Myocyte (in vitro differentiated cells): ENCODE measurements at places on chromosomes 6 and 20. TPM values are rescaled to one million over a fixed set of nuclear protein-coding genes. Genes with fewer than 3 reads are reported as not detected.

DST gene
- 398 and 500 TPM in 2 replicates for total RNA-seq

ANKEF1 gene
- total RNA-seq, result 0.10 TPM in 1 of 2 replicates, not detected in the other

RAB44 gene
- total RNA-seq, result not detected in 2 replicates

DNA sequence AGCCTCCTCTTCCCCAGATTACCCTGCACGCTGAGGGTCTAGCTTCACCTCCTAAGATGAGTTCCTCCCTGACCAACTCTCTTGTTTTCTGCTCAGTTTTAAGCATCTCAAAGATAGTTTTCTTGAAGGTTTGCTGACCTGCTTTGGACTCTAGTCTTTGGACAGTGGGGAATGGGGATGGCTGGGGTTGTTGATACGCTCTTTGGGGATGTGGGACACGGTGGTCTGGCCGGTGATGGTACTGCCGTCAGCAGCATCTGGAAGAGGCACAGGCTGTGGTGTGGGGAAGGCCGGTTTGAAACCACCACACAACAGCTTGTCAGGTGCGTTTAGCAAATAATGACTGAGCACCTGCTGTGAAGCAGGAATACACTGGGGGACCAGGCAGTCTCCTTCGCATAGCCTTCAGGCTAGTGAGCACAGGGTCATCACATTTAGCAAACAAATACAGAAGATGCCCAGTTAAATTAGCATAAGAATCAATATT, 94.1 kb downstream of the TMEM242 start:
- DNase-seq, result no peak

DNA sequence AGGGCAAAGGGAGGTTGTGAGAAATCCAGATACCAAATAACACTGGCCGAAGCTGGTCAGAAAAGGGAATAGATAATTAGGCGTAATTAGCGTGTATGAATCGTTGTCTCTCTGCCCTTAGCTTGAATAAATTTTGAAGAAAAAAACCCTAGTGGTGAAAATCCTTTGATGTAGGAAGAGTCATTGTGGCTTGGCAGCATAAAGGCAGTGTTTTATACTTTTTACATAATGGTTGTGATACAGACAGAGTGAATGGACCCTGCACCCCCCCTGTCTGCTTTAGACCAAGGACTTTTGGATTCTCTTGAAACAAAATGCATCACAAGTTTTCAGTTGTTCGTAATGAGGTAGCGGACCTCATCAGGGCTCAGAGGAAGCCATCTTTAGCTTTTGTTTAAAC, 126.5 kb downstream of the AFG1L start:
- DNase-seq, result no peak

DNA sequence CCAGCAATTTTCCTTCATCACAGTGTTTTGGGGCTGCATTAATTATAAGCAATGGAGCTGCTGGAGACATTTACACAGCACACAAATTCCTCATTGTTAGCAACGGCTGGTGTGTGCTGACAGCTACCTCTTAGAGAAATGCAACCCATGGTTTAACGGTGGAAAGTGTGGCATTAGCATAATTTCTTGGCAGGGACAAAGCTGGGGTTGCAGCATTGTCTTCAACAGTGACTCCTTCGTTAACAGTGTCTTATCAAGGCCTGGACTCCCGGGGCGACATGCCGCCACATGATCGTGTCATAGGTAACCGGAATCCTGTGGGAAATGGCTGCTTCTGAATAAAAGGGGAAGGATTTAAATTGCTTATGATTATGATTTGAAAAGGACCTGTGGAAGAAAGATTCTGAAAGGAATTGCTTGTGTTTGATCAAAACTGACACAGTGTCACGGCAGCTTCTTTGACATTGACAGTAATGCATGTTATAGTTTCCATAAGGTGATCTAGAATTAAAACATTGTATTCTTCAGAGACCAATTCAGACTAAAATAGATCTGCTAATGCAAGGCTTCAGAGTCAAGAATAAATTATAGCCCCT, 128.0 kb downstream of the UST start:
- DNase-seq, result no peak

DNA sequence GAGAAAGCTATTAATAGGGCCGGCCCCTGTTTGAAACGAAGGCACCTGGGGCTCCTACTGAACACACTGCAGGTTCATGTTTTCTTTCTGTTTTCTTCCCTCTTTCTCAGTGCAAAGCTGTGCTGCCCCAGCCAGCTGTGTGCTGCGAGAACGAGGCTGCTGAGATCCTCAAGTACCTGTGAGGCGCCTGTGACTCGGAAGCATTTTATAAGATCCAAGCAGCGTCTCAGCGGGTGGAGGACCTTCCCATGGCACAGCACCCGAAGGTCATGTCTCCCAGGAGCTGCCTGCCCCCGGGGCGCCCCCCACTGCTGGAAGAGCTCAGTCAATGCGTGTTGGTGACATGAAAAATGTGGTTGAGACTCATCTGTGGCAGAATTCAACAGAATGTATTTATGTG, 66.3 kb downstream of the SMOC2 start:
- DNase-seq, result no peak

- DNase-seq, result peak; percentile 92
Measured at GRCh38 chr20:7695635-7696034, 244.6 kb downstream of the HAO1 start.

DNA sequence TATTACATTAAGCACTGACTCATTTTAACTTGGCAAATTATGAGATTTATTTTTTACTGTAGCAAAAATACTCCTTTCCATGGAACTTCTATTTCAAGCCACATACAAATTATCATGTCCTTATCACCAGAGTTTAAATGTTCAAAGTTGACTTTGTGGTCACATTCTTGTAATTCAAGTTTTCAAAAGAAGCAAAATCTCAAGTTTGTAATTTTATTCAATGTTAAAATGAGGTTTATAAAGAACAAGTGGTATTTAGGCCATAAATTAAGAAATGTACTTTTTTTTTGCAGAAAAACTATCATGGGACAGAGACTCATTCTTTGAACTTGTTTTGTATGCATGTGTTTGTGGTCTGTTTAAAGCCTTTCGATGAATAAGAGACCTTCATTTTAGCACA, 811.5 kb downstream of the TENT5A start:
- DNase-seq, result peak; percentile 7

DNA sequence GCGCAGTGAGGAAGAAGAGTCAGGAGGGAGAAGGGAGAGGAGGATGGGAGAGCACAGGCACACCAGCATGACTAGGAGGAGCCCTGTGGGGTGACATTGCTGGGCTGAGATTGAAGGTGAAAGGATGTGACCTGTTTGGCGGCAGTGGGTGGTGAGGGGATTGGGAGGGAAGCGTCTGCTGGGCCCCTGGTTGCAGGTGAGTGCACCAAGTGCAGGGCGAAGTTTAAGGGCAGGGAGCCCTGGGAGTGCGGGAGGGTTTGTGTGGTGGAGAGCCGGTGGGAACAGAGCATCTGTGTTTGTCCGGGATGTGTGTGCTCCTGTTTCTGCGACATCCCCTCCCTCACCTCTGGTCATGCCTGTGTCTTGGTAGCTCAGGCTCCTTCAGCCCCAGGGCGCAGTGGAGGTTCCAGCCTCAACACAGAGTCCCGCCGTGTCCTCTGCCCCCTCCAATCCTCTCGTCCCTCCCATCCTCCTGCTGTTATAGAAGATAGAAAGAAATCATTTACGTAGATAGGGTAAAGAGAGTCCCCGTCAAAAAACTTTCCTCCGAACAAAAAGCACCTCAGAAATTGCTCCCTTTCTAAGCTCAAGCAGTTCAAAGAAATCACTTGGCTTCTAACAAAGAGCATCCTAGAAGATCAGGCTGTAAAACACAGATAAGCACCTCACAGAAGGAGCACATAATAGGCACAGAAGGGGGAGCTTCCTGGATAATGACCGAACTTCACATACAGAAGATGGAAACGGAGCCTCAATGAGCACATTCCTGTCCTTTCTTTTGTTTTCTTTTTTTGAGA, 25.0 kb downstream of the ULBP1 start:
- DNase-seq, result no peak

DNA sequence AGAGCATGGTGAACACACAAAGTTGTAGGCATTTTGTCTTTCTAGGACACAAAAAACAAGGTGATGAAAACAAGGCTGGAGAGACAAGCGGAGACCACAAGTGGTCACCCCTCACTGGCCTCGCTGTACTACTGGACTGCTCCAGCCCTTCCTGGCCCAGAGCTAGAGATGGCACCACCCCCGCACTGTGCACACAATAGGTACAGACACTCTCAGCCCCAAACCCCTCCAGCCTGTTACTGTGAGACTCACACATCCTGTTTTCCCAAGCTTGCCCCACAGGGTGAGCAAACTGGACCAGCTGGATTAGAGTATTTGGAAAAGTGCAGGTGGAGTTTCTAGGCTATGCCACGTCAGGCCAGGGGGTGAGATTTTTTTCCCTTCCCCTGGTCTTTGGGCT, 8.4 kb upstream of the ZSWIM1 start:
- DNase-seq, result no peak

DNA sequence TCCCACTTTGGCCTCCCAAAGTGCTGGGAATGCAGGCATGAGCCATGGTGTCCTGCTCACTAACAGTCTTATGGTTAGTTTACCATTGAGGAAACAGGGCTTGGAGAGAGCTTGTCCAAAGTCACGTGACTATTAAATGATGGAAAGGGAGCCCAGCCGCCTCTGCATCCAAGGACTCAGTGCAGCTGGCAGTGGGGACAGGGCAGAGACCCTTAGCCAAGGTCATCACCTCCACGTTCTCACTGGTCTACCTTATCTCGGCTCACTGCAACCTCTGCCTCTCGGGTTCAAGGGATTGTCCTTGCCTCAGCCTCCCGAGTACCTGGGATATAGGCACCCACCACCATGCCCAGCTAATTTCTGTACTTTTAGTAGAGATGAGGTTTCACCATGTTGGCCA, 109.3 kb downstream of the SLC23A2 start:
- DNase-seq, result no peak

GRCh38 chr6:37600312-37600916, 97.3 kb downstream of the MDGA1 start:
- peak; percentile 65 for DNase-seq

GRCh38 chr6:128259029-128259724, 261.2 kb downstream of the PTPRK start:
- no peak for DNase-seq

- DNase-seq, result no peak
Measured at GRCh38 chr6:70171236-70171635, 131.6 kb downstream of the COL9A1 start.

DNA sequence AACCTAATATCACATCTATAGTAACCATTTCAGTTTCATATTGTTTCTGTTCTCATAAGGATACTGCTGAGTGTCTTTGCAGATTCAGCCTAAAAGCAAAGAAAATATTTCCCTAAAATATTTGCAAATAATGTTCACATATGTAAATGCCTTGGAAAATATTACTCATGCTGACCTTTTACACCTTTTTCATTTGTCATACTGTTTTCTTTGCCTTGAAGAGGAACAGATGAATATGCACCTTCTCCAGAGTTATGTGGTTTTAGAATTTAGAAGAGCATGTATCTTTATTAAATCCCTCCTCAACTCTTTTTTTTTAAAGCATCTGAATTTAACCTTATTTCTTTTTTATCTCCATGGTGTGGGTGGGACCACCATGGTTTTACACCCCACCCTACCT, 32.5 kb downstream of the NDUFAF5 start:
- DNase-seq, result no peak

GRCh38 chr20:48901326-48901725, 20.2 kb upstream of the ARFGEF2 start:
- DNase-seq, result no peak

DNA sequence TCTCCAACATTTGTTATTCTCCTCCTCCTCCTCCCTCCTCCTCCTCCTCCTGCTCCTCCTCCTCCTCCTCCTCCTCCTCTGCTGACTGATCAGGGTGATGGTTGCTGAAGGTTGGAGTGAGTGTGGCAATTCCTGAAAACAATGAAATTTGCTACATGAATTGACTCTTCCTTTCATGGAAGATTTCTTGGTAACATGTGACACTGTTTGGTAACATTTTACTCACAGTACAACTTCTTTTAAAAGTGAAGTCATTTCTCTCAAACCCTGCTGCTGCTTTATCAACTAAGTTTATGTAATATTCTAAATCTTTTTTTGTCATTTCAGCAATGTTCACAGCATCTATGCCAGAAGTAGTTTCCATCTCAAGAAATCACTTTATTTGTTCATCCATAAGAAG, 543.0 kb downstream of the MAFB start:
- no peak for DNase-seq

DNA sequence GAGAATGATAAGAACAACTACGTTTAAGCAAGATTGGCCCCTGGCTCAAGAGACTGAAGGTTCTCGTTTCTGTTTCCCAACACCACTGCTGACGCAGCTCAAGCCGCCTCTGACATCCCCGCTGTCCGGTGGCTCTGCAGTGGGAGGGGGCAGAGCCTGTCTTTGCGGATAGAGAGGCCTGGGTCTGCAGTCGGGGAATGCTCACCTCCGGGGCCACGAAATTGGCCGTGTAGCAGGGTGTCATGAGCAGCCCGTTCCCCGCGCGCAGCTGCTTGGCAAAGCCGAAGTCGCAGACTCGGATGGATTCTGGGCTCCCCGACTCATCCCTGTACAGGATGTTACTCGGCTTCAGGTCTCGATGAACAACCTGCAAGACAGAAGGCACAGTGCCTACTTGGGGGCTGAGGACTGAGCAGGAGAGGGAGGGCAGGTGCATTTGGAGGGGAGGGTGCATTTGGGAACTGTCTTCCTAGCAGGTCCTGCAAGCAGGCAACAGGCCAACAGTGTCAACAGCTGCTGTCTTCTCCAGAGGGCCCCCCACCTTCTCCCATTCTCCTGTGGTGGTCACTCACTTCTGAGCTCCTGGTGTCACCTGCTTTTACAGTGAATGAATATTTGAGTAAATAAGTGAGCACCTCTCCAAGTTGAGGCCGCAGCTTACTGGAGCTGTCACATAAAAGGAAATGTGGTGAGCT, 40.5 kb upstream of the MPC1 start:
- no peak for DNase-seq

GRCh38 chr6:36743538-36744303, 46.1 kb downstream of the RAB44 start:
- DNase-seq, result no peak

GRCh38 chr6:74551896-74552295, 654.0 kb downstream of the COL12A1 start:
- DNase-seq, result no peak

GRCh38 chr20:33054791-33055190, 1.1 kb downstream of the BPIFB3 start:
- no peak for DNase-seq

DNA sequence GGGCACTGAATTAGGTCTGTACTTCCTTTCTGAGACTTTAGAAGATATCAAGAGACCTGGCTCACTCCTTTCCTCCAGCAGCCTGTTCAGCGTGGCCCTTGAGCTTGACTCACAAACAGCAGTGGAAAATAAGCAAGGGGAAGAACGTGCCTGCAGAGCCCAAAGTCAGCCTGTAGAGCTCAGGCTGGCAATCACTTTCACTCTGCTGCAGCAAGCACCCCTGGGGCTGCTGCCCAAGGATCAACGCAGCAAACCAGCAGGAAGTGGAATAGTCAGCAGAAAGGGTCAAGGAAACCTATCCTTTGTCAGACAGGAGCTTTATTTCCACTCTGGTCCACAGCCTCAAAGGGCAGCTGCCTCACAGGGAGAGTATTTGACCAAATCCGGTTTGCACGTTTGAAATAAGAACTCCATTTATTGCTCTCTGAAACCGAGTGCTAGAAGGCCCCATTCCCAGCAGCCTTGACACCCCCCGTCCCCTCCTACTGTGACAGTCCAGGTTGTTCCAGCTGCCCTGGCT, 77.4 kb downstream of the PRDM1 start:
- DNase-seq, result peak; percentile 59
